ENCODE measurements at places on chromosomes 3 and 15.

- DNase-seq = no peak
These were observed 51.6 kb upstream of the HEG1 start for GRCh38 chr3:125107363-125107762.

DNA sequence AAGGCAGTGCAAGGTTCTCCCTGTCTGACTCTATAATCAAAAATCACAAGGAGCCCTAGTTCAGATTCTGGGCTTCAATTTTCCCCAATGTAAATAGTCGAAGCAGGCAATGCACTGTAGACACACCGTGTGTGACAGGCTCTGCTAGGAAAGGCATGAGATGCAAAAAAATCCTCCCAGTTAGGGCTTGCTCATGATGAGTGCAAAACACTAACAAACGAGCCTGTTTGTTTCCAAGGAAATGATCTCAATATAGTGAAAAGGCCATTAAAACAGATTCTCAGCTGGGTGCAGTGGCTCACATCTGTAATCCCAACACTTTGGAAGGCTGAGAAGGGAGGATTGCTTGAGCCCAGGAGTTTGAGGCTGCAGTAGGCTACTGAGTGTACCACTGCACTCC lies 55.7 kb downstream of the UMPS start:
- no peak for DNase-seq

GRCh38 chr15:34327906-34328305 lies 9.7 kb downstream of the SLC12A6 start:
- DNase-seq = no peak

DNA sequence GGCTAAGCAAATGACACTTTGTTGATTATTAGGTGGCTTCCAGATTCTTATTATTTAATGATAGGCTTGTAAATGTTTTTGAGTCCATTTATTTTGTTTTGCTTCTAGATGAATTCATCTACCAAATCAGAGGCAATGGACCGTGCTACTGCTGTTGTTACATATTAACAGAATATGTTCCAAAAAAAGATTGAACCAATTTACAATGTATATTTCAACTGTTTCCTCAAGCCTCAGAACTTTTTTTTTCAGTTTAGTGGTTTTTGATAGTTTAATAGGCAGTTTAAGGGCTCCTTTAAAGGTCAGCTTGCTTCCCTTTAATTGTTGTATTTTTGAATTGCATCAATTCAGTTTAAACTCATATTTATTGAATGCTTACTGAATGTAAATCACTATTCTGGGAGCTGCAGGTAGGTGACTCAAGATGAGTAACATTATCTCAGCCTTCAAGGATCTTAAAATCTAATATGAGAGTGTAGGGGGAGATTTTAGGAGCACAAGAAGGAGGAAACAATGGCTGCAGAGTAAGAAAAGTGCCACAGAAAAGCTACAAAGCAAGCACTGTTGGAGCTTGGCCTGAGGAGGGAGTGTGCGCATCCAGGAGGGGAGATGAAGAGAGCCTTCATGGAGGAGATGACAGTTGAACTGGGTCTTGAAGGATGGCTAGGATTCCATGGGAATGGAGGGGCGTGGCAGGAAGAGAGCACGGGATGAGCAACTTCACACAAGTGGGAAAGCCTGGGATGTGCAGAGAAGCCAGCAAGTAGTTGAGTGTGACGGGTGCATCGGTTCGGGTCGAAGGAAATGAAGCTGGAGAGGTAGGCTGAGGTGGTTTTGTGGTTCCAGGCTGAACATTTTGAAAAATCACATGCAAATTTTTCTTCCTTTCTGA lies 14.7 kb downstream of the MAP2K1 start:
- DNase-seq = no peak

DNA sequence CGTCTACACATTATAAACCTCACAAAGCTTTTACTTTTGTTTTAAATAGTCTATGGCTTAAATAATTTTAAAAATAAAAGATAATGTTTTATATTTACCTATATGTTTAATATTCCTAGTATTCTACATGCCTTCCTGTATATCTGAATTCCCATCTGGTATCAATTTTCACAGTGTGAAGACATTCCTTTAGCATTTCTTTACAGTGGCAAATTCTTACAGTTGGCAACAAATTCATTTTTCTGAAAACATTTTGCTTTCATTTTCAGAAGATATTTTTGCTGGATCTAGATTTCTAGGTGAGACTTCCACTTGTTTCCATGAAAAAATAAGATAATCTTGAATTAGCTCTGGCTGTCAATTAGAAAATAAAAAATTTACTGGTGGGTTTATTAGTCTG lies 471.4 kb upstream of the NAALADL2 start:
- no peak for DNase-seq

GRCh38 chr3:186951640-186952552 lies 21.6 kb downstream of the ST6GAL1 start:
- no peak for DNase-seq

DNA sequence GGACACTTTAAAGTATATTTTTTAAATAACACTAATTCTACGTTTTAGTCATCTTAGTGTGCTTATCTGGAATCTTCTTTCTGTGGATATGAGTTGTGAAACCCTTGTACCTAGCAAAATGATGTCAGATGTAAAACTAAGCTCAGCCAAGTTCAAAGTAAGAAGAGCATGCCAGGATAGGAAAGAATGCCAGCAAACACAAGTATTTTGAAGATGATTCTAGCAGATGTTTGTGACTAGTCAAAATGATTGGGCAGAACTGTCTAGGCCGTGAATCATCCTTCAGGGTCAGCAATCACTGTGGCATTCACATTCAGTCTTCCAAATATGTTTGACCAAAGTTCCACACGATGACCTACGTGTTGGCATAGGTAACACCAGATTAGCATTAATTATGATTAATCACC lies 5.4 kb upstream of the PLOD2 start:
- DNase-seq = no peak

DNA sequence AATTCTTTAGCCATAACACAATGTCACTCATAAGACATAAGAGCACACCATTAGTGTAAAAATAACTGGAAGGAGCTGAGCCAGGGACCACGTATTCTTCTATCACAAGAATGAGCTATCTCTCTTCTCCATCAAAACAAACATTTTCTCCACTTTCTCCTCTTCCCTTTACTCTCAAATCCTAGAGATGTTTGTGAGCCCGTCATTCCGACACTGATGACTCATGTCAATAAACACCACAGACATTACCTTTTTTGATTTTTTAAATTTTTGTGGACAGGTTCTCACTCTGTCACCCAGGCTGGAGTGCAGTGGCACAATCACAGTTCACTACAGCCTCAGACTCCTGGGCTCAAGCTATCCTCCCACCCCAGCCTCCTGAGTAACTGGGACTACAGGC lies 86.6 kb downstream of the MEX3B start:
- DNase-seq = no peak

DNA sequence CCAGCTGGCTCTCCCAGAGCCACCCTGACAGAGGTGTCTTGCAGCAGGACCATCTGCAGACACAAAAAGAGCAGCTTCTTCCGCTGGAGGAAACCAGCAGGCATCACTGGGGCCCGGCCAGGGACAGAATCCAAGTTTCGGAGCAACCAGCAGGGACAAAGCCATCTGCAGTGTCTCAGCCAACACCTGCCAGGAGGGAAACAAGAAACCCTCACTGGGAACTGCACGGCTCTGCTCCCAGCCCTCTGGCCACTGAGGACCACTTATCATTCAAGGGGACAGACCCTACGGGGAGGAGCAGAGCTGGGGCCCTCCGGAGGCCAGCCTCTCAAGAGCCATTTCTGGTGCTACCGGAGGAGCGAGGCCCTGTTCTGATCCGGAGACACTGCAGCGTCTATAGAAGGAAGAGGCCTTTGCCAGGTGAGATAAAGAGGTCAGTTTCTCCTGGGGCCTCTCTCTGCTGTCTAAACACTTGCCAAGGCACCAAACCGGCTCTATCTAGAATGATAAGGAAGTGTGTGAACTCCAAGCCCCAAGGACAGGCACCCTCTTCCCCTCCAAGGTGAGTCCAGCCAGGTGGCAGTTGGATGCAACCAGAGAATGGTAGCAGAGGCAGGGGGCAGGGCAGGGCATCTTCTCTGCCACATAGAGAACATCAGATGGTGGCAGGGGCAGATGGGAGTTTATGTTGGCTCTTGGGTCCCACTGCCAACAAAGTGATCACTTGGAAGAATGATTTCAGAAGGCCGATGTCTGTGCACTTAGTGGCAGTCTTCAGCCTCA lies 89.0 kb downstream of the CHSY1 start:
- DNase-seq = no peak

- no peak for DNase-seq
These were observed 901 bp downstream of the ICE2 start for GRCh38 chr15:60477916-60478565.

DNA sequence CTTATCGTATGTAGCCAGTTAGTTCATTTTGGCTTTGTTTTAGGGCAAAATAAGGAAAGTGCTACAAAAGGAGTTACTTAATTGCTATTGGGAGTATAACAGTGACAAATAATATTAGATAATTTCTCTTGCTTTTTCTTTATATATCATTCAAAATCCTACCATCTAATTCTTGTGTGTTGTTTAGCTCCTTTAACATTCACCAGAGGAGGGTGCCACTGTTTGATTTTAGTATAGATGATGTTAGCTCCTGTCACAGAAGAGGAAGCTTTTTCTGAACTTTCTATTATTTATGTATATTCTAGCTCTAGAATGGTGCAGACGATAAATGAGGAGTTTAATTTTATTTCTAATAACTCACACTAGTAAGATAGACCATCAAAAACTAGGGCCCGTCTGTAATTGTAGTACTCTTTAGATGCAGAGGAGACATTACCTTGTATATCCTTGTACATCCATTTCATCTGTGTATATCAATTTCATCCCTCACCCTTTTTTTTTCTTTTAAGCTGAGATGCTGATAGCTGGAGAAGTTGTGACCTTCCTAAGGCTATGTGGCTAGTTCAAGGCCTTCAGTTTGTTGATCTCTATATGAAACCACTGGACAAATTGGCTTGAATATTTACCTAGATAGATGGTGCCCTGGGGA lies 3.0 kb downstream of the PPM1L start:
- DNase-seq = no peak

DNA sequence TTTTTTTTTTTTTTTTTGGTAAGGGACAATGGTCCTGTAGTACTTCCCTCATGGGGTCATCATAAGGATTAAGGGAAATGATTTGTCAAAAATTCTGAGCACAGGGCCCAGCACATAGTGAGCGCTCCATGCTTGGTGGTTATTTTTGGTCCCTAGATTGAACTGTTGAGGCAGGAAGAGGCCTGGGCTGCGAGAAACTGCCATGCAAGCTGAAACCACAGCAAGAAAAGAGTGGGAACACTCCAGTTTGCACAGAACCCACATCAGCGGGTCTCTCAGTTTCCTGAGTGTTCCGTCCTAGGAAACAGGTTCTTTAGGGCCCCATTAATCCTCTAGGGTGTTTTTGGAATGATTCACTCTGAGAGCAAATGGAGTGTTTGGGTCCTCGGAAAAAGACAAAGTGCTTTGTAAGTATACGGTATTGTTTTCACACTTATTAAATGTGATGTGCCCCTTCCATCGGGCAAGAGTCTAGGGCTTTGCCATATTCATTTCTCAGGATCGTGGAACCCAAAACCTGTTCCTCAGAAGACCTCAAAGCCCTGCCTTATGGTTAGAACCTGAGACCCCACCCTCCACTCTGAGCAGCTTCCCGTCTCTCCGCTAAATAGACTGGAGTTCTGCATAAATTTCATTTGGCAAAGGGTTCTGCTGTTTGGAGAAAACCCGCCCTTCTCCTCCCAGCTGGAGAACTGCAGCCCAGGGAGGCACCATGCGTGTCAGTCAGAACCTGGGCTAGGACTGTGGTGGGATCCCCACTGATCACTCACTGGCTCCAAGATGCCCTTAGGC lies 60.4 kb downstream of the SPSB4 start:
- DNase-seq = no peak

- DNase-seq = no peak
These were observed 95.7 kb downstream of the SUCNR1 start for GRCh38 chr3:151969026-151969642.

- DNase-seq = no peak
These were observed 184.7 kb downstream of the RAB11A start for GRCh38 chr15:66053991-66054390.

GRCh38 chr3:121663171-121663847 lies 2.6 kb upstream of the HCLS1 start:
- DNase-seq = no peak

GRCh38 chr15:87523516-87523915 lies 733.0 kb downstream of the NTRK3 start:
- no peak for DNase-seq

GRCh38 chr3:126512916-126513650 lies 4.5 kb downstream of the UROC1 start:
- DNase-seq = no peak

- no peak for DNase-seq
These were observed 10.0 kb upstream of the CRTC3 start for GRCh38 chr15:90519688-90520087.

DNA sequence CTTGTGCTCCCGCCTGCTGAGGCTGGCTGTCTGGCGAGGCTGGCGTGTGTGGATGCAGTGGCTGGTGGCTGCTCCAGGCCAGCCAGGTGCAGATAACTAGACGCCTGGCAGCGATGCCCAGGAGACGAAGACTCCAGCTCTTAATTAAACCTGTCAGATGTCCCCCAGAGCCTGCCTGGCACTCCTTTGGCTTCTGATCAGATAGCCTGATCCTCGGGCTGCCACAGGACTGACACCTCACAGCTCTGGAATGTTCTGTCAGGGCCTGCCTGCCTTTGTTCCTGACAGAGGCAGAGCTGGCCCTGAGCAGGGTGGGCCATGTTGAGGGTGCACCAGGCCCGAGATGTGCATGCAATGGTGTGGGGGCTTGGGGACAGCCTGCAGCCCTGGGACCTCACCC lies 36.5 kb downstream of the PLXNA1 start:
- DNase-seq = no peak

DNA sequence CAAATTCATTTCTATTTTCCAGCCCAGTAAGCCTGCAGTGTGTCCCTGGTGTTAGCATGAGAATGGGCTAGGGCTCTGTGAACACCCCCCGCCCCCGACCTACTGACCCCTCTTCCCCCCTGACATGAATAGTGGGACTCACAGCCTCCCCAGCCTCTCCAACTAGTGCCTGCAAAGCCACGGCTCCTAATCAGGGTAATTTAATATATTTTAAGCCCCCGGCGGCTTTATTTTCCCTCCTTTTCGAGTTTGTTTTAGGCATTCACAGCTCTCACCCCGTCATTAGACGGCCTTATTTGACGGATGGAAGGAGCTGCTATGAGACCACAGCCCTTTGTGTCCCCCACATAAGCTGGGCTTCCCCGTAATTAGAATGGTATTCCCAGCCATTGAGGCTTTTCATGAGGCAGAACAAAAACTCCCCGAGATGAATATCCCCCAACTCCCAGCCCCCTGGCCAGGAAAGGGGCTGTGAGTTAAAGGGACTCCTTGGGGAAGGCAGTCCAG lies 78.3 kb upstream of the POLG start:
- no peak for DNase-seq

- no peak for DNase-seq
These were observed 204.9 kb downstream of the TIGIT start for GRCh38 chr3:114498539-114499370.

- no peak for DNase-seq
These were observed 353.9 kb upstream of the LMCD1 start for GRCh38 chr3:8147711-8148110.

Data from stimulated activated CD4-positive, alpha-beta T cell treated with anti-CD3 and anti-CD28 coated beads, Interleukin-1b, Interleukin-23, amount 100 ng/mL, for 48 hours (primary cell).